NB4 (cell line): ENCODE measurements at places on chromosomes 7 and 10.

DNA sequence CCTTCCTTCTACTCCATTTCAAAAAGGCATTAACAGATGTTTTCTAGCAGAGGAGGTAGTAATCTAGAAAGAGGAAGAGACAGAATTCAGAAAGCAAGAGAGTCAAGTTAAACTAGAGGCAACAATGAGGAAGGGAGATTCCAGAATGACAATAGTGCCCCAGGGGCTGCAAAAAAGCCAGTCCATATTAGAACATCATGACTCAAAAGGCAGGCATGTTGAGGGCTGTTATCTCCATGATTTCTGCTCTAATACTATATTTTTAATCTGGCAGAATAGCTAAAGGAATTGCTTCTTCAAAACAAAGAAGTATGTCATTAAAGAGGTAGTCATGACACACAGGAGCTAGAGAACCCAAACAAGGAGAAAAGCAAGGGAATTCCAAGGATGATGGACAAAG, 599.6 kb downstream of the INHBA start:
- DNase-seq: no peak

GRCh38 chr10:124677293-124677699, 66.9 kb downstream of the FAM53B start:
- DNase-seq: peak; percentile 71

GRCh38 chr7:118731854-118732253, 507.4 kb downstream of the ANKRD7 start:
- peak; percentile 25 for DNase-seq

- peak; percentile 11 for DNase-seq
Measured at GRCh38 chr7:90972906-90973550, 291.2 kb upstream of the FZD1 start.

DNA sequence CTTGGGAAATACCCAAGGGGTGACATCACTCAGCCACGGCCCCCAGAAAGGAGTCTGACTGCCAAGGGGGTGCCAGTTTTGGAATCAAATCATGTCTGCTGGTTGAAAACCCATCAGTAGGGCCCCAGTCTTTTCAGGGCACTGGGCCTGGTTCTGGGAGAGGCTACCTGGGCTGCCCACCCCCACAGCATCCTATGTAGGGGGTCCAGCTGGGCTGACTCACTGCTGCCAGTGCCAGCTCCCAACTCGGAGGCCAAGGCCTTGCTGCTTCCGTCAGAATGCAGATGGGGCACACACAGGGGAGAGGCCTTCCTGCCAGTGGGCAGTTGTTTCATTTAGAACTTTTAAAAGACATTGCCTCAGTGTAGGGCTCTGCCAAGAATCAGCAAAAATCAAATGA, 39.5 kb upstream of the DMBT1 start:
- DNase-seq: no peak

DNA sequence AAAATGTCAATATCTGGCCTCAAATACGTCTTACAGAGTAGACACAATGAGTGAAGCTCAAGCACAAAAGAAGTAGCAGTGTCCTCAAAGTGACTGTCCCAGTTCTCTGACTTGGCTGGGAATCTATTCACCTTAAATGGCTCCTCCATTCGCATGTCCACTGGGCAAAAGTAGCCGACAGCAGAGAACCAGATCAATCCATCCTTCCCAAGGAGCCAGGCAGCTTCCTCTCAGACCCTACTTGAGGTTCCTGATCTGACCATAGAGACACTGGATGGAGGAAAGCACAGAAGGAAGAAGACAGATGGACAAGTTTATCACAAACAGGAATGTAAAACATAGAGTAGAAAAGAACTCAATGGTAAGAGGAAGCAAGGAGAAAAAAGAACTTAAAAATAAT, 53.5 kb downstream of the CDK6 start:
- no peak for DNase-seq

GRCh38 chr10:639751-640672, 49.5 kb downstream of the DIP2C start:
- no peak for DNase-seq

DNA sequence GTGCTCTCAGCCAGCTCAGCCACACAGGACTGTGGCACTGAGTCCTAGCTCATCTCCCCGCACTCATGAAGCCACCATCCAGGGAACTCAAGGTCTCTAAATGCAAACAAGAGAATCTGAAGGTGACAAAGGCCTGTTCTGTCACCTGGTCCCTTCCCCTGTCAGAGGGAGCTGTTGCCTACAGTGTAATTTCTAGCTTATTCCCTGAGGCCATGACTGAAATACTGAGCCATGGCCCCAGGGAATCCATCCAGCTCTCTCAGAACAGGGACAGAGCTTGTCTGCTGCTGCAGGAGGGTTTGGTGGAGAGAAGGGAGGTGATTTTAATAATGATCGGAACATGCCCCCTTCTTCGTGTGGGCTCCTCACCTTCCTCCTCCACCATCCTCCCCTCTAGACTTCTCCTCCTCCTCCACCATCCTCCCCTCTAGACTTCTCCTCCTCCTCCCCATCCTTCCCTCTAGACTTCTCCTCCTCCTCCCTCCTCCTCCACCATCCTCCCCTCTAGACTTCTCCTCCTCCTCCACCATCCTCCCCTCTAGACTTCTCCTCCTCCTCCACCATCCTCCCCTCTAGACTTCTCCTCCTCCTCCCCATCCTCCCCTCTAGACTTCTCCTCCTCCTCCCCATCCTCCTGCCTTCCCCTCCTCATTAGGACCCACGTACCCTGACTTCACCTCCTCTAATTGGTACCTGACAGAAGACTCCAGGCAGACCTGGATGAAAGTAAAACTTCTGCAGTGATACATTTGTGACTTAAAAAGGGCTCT, 338.0 kb upstream of the MKI67 start:
- peak; percentile 39 for DNase-seq

- DNase-seq: no peak
Measured at GRCh38 chr10:16231176-16231575, 205.6 kb upstream of the PTER start.

DNA sequence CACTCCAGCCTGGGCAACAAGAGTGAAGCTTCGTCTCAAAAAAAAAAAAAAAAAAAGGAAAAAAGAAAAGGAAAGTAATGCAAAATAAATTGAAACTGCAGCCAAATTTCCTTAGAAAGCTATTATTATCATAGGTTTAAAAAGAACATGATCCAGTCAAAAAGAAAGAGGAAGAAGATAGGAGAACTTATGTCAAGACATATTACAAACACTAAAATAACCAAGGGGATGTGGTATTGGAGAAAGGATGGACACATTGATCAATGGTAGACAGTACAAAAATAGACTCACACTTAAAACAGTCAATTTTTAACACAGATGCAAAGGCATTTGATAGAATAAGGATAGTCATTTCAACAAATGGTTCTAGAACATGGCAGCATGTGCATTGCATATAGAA, 27.3 kb upstream of the PFKP start:
- DNase-seq: no peak

GRCh38 chr7:110397927-110398660, 692.8 kb upstream of the LRRN3 start:
- DNase-seq: no peak

DNA sequence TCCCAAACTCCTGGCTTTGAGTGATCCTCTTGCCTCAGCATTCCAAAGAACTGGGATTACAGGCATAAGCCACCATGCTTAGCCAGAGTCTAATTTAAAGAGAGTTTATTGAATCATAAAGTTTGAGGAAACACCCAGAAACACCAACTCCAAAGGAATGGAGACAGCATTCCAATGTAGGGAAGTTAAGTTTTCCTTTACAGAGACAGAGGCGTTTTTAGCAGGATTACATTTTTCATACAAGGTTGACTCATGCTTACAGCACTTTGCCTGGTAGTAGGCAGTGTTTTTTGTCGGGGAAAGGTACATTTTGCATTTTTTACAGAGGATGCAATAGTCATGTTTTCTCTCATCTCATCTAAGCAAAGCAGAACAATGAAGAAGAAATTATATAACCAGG, 18.9 kb upstream of the OPN4 start:
- no peak for DNase-seq

DNA sequence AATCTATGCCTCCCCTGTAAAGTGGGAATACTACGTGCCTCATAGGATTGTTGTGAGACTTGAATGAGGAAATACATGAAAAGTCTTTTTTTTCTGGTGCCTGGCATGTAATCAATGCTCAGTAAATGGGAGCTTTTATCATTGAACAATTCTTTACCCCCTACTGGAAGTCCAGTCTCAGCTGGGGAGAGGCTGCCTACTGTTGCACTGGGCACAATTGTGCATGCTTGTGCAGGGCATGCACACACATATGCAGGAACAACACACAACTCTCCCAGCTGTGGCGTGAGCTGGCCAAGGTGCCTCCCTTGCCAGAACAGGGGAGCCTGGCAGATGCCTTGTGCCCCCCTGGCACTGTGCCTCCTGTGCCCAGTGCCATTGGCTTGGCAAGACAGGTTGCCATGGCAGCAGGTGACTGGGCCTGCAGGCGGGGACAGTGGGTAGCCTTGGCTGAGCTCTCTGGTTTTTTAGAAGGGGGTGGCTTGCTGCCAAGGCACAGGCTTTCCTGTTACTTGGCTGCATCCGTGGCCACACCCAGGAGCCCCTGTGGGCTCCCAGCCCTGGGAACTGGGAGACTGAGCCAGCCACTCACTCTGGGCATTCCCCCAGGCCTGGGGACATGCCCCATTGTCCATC, 16.1 kb upstream of the PALD1 start:
- no peak for DNase-seq
